ENCODE measurements at places on chromosomes 3 and 15.

- H3K36me3 ChIP-seq: no peaks in the 10 kb centered on the region
- H3K27ac ChIP-seq: no peak overlapping the region
- no peak overlapping the region for H3K4me3 ChIP-seq
- H3K4me1 ChIP-seq: peaks cover 14% of the 10 kb centered on the region
These were observed 58.8 kb downstream of the TNIK start for GRCh38 chr3:171401432-171401831.

DNA sequence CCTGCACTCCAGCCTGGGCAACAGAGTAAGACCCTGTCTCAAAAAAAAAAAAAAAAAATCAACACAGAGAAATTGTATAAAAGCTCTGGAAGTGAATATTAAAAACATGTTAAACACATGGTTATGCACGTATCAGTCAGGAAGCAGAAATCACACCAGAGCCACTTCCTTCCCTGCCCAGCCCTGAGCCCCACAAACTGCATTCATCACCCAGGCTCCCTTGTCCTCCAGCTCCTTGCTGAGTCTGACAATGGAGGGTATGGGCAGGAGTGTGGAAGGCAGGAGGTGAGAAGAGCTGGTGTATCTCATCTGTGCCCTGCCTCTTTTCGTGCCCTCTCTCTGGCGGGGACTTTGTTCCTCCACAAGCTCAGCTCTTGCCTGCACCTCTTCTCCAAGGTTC lies 12.1 kb upstream of the LOXL1 start:
- H3K27me3 ChIP-seq: no peaks in the 10 kb centered on the region
- H3K36me3 ChIP-seq: peaks cover 2% of the 10 kb centered on the region
- no peak overlapping the region for H3K4me3 ChIP-seq
- no peaks in the 10 kb centered on the region for H3K4me1 ChIP-seq

- no peaks in the 10 kb centered on the region for H3K36me3 ChIP-seq
- H3K27ac ChIP-seq: peak overlapping the region; percentile 14
- peaks cover 17% of the 10 kb centered on the region for H3K4me1 ChIP-seq
- peak overlapping the region; percentile 27 for H3K4me3 ChIP-seq
These were observed 64.3 kb downstream of the IGF2BP2 start for GRCh38 chr3:185760550-185760949.

DNA sequence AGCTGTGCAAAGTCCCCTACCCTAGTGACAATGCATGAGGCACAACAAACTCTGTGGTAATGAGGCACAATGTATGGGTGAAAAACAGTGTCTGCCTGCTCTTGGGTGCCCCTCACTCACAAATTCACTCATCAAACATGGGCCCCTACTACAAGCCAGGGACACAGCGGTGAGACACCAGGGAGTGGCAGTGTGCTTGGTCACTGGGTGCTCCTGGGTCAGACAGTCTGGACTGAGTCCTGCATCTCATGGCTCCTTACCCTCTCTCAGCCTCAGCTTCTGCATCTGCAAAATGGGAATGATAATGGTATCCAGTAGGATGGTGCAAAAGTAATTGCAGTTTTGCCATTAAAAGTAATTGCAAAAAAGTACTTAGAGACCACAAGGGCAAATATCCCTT lies 184.7 kb downstream of the MEGF11 start:
- no peak overlapping the region for H3K27ac ChIP-seq
- no peaks in the 10 kb centered on the region for H3K27me3 ChIP-seq
- peaks cover 3% of the 10 kb centered on the region for H3K4me1 ChIP-seq
- no peaks in the 10 kb centered on the region for H3K36me3 ChIP-seq

DNA sequence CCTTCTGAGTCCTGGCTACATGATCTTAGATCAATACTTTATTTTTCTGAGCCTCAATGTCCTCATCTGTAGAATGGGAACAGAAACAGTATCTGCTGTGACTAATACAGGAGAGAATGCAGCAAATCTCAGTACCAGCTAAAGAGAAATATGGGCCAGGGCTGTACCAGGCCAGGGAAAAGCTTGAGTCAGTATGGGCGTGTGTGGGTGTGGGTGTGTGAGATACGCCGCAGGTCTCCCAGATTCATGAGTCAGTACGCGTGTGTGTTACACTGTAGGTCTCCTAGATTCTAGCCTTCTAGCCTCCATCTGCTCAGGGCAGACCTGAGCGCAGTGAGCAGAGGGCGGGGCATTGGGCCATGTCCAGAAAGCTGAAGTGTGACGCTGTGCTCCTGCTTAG lies 15.2 kb downstream of the GNAI2 start:
- H3K4me1 ChIP-seq: peaks cover 80% of the 10 kb centered on the region
- H3K27ac ChIP-seq: peak overlapping the region; percentile 60
- H3K27me3 ChIP-seq: no peaks in the 10 kb centered on the region
- H3K36me3 ChIP-seq: peaks cover 16% of the 10 kb centered on the region

- peaks cover 9% of the 10 kb centered on the region for H3K4me1 ChIP-seq
- DNase-seq: no peak
- no peaks in the 10 kb centered on the region for H3K27me3 ChIP-seq
- no peak overlapping the region for H3K4me3 ChIP-seq
- H3K36me3 ChIP-seq: peaks cover 6% of the 10 kb centered on the region
These were observed 147.4 kb downstream of the FMN1 start for GRCh38 chr15:33047077-33047476.

DNA sequence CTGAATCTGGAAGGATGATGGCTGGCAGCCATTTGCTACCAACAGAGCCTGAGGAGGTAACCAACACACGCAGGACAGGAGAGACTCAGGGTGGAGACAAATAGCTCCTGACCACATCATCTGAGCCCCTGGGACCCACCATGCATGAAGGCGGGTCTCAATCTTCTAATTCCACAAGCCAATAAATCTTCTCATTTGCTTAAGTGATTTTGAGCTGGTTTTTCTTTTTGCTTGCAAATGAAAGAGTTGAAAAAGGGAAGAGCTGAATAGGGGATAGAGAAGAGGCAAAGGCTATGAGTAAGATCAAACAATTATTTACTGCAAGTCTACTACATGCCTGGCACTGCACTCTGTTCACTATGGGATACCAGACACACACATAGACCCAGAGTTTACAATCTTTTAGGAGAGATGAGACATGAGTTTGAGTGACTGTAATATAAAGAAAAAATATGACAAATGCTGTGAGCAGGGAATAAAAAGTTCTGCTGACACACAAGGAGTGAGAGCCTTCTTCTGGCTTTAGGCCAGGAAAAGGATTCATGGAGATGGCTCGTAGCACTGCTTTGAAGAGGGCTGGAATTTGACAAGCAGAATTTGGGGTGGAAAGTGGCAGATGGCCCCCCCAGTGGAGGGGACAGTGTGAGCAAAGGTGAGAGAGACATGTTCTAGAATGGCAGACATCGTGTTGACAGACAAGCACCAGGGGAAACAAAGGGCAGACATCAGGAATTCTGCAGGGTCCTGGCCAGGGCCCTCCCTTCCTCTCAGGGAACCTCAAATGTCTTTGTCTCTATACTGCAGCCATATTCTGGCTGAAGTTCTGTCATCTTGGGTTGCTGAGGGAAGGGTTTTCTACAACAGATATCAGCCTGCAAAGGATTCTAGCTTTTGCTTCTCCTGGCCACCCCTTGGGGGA lies 69.8 kb upstream of the WNT5A start:
- no peaks in the 10 kb centered on the region for H3K27me3 ChIP-seq
- no peak for DNase-seq
- no peaks in the 10 kb centered on the region for H3K36me3 ChIP-seq
- no peak overlapping the region for H3K27ac ChIP-seq
- no peaks in the 10 kb centered on the region for H3K4me1 ChIP-seq

DNA sequence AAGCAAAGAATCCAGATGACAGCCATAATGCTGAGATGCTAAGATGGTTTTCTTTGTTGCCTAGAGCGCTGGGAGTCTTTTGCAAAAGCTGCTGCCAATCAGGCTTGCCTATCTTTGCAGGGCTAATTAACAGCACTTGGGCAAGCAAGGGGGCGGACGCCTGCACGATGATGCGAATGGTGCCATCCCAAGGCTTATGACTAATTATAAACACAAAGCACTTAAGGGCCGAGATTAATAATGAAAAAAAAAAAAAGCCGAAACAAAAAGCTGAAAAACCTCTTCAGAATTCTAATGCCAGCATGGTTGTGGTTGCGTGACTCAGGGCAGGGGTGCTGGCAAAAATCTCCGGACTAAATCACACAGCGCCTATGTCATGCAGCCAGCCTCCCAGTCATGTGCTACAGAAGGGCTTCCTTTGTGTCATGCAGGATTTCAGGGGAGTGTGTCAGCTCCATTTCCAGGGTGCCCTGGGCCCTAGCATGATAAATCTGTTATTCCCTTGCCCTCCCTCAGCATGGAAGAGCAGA lies 185.0 kb upstream of the ANKRD28 start:
- peak; percentile 73 for DNase-seq
- H3K4me3 ChIP-seq: no peak overlapping the region
- H3K27ac ChIP-seq: peak overlapping the region; percentile 61
- H3K36me3 ChIP-seq: no peaks in the 10 kb centered on the region

- H3K36me3 ChIP-seq: no peaks in the 10 kb centered on the region
- DNase-seq: no peak
- no peaks in the 10 kb centered on the region for H3K4me1 ChIP-seq
- H3K27me3 ChIP-seq: no peaks in the 10 kb centered on the region
- no peak overlapping the region for H3K4me3 ChIP-seq
These were observed 71.2 kb downstream of the MAP2K5 start for GRCh38 chr15:67613708-67614107.

GRCh38 chr3:134918441-134918840 lies 123.4 kb downstream of the EPHB1 start:
- H3K27ac ChIP-seq: no peak overlapping the region
- no peaks in the 10 kb centered on the region for H3K36me3 ChIP-seq
- H3K4me3 ChIP-seq: no peak overlapping the region
- no peak for DNase-seq
- H3K4me1 ChIP-seq: no peaks in the 10 kb centered on the region

DNA sequence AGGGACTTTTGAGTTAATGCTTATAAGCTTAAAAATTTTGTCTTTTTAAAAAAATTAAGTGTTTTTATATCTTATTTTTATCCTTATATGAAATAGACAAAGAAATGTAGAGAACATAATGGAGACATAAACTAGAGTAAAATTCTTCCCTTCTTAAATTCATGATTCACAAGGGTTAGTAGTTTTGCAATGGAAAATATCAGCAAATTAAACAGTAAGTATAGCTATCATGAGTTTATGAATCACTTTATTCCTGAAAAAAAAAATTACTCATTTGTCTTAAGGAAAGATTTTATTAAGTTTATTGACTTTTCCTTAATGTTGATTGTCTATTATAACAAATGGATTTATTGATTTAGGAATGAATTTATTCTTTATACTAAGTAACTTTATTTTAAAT lies 4.3 kb downstream of the ATP6V1A start:
- no peak overlapping the region for H3K4me3 ChIP-seq
- H3K27ac ChIP-seq: no peak overlapping the region
- no peaks in the 10 kb centered on the region for H3K27me3 ChIP-seq
- DNase-seq: no peak

DNA sequence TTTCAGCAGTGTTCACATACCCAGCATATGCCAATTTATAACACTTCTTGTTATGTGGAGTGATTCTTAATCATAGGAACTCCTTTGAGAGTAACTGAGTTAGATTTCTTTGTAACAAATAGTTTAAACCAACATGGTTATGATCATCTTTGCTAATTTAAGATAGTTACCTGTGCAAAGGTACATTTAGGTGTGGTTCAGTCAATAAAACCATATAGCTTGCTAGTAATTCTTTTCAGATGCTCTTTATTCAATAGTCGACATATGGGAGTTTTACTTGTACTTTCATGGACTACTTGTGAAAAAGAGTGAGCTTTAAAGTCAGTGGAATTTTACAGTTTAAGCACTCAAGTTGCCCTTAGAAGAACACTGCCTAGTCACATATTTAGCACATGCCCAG lies 5.2 kb downstream of the DNAJC13 start:
- H3K4me3 ChIP-seq: no peak overlapping the region
- no peak overlapping the region for H3K27ac ChIP-seq
- DNase-seq: no peak
- H3K4me1 ChIP-seq: peaks cover 23% of the 10 kb centered on the region

- H3K36me3 ChIP-seq: no peaks in the 10 kb centered on the region
- DNase-seq: no peak
- no peak overlapping the region for H3K4me3 ChIP-seq
These were observed 43.8 kb downstream of the NEK10 start for GRCh38 chr3:27325419-27325818.
